ENCODE measurements at places on chromosomes 13 and 19.

DNA sequence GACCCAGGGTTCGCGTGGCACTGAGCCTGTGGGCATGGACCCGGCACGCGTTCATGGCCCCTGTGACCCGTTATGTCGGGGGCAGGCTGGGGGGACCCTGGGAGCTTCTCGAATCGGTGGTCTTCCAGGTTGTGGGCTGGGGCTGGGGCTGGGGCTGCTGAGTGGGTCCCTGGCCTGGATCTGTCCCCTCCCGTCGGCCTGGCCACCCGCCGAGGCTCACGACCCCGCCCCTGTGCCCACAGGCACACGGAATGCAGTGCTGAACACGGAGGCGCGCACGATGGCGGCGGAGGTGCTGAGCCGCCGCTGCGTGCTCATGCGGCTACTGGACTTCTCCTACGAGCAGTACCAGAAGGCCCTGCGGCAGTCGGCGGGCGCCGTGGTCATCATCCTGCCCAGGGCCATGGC lies 6.5 kb downstream of the NCLN start:
- no peak for DNase-seq

DNA sequence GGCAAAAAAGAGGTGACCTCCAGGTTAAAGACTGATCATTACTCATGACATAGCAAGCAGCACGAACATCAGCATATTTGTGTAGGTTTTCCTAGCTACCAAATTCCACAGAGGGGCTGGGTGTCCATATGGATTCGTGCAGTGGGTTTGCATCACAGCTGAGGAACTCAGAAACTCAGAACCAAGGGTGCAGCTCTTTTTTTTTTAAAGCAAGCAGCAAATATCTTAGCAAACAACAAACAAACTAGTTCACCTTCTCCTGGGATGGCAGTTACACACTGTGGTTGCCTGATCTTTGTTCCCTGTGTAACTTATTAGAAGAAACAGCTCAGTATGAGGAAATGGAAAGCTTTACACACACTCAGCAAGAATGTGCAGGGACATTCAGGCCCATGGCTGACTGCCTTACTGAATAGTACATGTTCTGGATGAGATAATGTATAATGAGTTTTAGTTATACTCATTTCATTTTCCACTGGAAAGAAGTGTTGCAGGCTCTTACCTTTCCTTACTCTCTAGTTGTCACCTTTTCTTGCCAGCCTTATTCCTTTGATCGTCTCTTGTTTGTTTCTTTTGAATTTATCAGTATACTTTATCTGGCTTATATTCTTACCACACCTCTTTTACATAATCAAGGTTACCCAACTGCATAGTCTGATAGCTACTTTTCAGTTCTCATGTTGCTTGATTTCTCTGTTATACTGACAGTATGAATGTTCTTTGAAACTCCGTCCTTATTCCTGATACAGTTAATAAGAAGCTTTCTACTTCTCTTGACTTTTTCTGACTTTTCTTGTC lies 4.3 kb downstream of the NDFIP2 start:
- DNase-seq, result no peak

DNA sequence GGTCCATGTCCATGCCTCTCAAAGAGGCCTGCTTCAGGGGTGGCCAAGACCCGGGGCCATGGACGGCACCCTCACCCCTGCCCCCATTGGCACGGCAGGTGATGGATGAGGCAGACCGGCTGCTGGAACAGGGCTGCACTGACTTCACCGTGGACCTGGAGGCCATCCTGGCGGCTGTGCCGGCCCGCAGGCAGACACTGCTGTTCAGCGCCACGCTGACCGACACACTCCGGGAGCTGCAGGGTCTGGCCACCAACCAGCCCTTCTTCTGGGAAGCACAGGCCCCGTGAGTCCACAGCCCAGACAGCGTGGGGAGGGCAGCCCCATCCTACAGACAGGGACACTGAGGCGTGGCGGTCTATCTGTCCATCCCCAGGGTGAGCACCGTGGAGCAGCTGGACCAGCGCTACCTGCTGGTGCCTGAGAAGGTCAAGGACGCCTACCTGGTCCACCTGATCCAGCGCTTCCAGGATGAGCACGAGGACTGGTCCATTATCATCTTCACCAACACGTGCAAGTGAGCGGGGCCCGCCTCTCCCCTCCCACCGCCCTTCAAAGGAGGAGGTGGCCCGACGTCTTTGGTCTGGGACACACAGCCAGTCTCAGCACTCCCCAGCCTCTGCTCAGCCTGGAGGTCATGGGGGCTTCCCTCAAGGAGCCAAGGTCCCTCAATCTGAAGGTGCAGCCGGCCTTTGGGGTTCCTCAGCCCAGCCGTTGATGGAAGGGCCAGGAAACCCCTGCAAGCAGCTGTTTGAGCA lies 2.9 kb downstream of the DDX49 start:
- no peak for DNase-seq

- no peak for DNase-seq
Measured at GRCh38 chr13:113562844-113563243, 21.7 kb upstream of the TFDP1 start.

- DNase-seq, result no peak
Measured at GRCh38 chr13:79966493-79966895, 374.4 kb downstream of the SPRY2 start.

GRCh38 chr13:97834250-97834649 lies 119.2 kb upstream of the IPO5 start:
- DNase-seq, result no peak

DNA sequence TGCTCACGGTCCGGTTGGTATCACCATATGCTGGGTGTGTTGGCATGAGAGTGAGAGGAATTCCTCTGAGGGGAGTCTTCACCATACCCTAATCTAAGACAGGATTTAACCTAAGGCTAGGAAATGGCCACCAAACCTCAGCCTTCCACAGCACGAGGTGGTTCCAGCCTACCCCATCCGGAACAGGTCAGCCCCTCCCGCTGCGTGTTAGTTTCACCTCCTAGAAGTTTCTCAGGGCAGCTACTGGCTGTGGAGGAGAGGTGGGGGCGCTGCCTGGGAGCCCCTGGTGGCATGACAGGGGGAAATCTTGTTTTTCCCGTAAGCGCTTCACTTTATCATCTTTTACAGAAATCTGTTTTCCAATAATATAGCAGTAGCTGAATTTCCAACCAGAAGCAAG lies 55.1 kb downstream of the RGCC start:
- no peak for DNase-seq

- DNase-seq, result no peak
Measured at GRCh38 chr13:33026489-33027152, 10.4 kb downstream of the KL start.

- DNase-seq, result no peak
Measured at GRCh38 chr19:32471095-32471494, 65.5 kb downstream of the DPY19L3 start.

DNA sequence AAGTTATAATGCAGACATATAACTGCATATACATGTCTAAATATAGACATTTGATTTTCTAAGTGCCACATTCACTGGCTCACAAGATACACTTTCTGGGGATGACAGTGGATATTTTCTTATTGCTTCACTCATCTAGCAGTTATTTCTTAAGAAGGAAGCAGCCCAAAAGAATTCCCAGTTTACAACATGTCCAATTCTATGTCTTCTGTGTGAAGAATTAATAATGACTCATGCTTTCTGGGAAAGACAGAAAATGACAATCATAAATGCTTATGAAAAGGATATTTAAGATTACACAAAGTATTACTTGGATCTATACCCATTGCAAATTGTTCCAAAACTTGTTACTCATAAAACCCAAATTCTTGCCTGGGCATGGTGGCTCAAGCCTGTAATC lies 543.4 kb downstream of the SUCLA2 start:
- DNase-seq, result no peak
